Occipital lobe (tissue), 3 donors: ENCODE measurements at places on chromosomes 13 and 19.

DNA sequence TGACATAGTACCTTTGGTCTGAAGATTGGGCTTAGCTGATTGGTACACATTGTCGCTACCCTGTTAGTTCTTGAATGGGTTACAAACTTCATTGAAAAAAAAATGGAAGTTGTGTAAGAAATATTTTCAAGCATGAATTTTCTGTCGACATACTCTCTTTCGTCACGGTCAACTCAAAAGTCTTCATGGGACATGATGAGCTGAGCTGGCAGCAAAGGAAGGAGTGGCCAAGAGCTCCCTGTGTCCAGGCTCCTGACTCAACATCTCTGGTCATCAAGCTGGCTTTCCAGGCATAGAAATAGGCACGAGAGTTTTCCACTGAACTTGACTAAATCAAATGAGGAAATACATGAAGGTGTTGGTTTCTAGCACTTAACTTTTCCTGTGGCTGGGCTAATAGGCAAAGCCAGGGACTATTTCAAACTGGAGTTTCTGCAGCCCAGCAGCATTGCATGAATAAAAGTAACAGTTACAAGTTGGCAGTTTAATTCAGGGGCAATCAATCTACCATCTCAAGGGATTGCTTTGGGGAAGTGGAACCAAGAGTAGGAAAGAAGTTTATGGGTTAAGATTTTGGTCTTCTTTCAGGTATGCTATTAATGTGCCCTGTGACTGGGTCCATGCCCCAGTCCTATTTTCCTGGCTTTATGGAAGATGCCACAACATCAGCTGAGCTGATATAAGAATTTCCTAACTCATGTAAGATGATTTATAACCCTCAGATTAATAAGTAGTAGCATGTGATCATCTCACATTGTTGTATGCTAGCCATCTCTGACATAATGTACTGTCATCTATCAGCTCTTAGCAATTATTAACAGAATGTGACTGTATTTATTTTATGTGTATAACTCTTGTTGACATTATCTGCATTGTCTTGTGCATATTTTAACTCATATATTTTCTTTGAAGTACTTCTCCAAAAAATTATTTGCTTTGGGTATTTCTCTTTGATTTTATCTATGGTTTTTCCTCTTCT lies 385.8 kb downstream of the DLEU7 start:
- no peak for DNase-seq

- DNase-seq: no peak
These were observed 175.3 kb downstream of the ZIC5 start for GRCh38 chr13:99796175-99796819.

- DNase-seq: no peak
These were observed 52.2 kb upstream of the F7 start for GRCh38 chr13:113053376-113053775.

- no peak for DNase-seq
These were observed 4.2 kb downstream of the FCHO1 start for GRCh38 chr19:17755443-17755890.

GRCh38 chr13:105170438-105170837 lies 1365.0 kb downstream of the EFNB2 start:
- DNase-seq: no peak

DNA sequence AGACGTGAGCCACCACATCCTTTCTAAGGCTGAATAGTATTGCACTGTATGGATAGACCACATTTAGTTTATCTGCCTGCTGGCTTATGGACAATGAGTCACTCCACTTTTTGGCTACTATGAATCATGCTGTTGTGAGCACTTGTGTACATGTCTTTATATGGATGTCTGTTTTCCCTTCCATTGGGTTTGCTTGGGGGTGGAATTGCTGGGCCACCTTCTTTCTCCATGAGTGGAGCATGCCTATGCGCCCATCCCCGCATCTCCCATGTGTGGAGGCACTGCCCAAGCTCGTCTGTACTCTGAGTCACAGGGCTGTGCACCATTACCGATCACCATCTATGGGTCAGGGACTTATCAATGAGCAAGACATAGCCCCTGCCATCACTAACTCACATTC lies 127.2 kb upstream of the GJB6 start:
- no peak for DNase-seq
